ENCODE measurements at places on chromosomes 7 and 10. TPM values are rescaled to one million over a fixed set of nuclear protein-coding genes. Genes with fewer than 3 reads are reported as not detected.

DNA sequence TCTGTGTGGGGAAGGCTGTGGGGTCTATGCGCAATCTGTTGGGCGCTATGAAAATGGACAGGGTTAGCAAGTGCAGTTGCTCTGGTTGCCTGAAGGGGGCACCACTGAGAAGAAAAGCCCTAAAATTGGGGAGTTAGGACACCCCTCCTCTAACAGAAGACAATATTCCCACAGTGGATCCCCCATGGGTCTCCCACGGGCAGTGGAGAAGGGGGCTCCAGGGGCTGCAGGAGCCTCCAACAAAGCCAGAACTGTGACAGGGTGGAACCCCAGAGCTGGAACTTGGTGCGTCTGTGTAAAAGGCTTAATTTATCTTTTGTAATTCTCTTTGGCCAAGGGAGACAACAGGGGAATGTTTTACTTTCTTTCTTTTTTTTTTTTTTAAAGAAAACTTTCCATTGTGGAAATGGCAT is 12.5 kb upstream of the COL13A1 start:
- no peak for DNase-seq

Gene CHST15
- 9.4 TPM for total RNA-seq

DNA sequence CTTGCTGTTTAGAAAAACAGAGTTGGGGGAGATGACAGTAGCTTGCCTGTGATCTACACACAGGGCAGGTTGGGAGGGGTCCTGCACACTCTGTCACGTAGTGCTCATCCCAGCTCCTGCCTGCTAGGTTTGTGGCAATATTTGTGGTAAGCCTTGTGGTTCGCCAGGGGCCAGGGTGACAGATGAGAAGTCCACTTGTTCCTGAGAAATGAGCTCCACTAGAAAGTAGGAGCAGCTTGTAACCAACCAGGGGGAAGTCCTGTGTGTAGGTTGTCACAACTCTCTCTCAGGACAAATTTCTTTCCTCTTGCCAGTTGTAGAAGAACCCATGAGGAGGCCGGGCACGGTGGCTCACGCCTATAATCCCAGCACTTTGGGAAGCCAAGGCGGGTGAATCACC is 147.0 kb downstream of the TCF7L2 start:
- no peak for DNase-seq

DNA sequence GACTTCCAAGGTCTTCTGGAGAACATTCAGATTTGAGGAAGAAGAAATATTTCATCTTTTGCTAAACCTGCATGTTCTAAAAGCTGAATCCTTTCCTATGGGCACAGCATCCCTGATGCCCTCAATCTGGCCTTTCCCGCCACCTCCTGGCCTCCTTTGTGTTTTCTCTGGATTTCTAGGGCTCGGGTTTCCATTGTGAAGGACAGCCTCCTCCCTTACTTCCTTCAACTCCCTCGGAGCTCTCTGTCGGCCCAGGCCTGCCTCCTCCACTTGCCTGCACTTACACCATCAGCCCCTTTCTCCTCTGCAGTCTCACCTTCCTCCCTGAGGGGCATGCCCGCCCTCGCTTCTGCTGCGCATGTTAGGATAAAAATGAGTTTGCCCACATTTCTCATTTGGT is 75.4 kb downstream of the WIPF3 start:
- peak; percentile 61 for DNase-seq

Gene MSMB
- not detected for total RNA-seq

- no peak for DNase-seq
These were observed 272.4 kb upstream of the CELF2 start for GRCh38 chr10:10745291-10745690.

DNA sequence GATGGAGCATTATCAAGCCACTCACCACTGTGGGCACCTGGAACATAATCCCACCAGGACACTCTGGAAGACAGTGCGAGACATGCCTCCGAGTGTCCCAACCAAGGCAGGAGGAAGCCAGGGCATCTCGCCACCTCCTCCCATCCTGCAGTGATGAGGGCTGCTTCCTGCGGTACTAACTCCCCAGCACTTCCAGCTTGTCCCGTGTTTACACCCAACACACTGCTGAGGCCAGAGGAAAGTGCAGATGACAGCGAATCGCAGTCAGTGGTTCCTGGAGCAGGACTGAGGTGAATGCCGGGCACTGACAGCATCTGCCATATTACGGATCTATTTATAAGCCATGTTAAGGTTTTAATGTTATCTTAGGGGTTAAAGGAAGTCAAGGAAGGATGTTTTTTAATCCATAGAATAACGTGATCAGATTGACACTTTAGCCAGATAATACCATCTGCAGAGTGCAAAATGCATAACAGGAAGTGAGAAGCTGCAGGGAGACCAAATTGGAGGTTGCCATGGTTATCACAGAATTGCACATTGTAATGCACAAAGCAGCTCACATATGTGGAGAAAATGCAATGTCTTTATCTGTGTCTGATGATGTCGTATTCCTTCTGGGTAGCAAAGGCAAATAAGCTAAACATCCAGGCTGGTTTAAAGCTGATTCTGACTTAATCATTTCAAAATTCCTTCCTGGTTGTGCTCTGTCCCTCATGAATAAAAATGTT is 314.1 kb upstream of the C7orf33 start:
- DNase-seq: no peak

DNA sequence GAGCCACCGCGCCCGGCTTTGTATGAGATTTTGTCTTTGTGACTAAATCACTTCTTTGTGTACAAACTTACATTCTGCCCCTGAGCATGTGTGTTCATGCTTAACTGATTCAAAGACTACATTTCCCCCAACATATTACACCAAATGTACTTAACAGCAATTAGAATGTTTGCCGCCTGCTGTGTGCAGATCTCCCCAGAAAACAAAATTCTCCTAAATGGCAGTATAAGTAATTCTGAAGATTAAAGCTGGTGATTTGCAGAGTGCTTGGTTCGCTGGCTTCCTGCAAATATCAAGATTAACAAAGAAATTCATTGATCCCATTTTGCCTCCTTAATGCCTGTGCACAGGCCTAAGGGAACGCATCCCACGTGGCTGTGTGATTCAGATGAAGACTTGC is 230.3 kb downstream of the GALNT17 start:
- no peak for DNase-seq

DNA sequence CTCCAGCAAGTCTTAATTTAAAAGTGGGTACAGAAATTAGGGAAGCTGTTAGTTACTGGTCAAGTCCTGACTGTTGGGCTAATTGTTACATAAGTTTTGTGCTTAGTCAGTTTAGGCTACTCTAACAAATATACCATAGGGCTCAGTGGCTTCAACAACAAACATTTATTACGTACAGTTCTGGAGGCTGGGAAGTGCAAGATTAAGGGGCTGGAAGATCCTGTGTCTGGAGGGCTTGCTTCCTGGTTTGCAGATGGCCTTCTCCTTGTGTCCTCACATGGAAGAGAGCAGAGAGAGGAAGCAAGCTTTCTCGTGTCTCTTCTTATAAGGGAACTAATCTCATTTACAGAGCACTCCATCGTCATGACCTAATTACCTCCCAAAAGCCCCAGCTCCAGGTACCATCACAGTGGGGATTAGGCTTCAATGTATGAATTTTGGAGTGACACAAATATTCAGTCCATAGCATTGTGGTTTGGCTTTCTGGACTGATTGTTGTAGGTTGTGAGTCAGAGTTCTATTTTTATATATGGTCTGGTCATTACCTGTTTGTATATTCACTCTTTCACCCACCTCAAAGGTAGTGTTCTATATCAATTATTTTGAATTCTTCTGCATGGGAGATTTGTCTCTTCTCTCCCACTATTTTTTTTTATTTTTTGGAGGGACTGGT is 17.1 kb downstream of the ST7 start:
- DNase-seq: no peak

GRCh38 chr10:13703997-13704536 is 117.3 kb downstream of the PRPF18 start:
- DNase-seq: no peak

- DNase-seq: peak; percentile 80
These were observed 48.7 kb downstream of the GPR141 start for GRCh38 chr7:37732253-37732652.

Gene PKD2L1
- total RNA-seq: 0.20 TPM

DNA sequence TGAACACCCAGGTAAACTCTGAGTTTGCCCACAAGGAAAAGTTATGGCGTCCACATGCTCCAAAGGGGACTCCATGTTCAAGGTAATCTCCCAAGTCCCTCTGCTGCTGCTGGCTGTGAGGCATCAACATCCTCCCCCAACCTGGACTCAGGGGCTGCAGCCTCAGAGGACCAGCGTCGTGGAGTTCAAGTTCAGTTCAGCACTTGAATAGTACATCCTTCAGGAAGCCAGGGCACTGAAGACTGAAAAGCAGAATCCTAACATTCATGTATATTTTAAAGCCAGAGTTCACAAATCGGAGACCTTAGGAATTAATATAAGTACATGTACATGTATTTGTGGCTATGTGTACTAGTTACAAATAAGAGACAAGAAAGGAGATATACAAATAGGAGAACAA is 90.4 kb downstream of the PTPRE start:
- DNase-seq: no peak

GRCh38 chr10:50595785-50596184 is 28.0 kb downstream of the SGMS1 start:
- DNase-seq: no peak

DNA sequence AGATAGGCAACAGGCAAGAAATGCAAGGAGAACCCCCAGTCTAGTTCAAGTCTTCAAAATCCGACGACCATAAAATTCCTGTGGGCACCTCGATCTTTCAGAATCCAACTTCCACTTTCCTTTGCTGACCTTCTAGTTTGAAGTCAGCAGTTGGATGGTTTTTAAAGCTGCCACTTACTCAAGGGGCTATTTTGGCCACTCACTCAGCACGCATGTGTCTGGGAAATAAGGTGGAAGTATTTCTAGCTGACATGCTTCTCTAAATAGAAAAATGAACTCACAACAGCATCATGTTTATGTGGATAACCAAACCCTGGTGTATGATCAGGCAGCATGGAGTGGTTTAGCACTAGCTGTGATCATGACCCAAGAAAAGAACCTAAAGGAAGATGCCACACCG is at the start of gene NRAP:
TSS of gene NRAP (minus strand) at position 134 of the 400 bp plus-strand sequence. CDS start 159 bp downstream, outside the sequence.
- no peak for DNase-seq

DNA sequence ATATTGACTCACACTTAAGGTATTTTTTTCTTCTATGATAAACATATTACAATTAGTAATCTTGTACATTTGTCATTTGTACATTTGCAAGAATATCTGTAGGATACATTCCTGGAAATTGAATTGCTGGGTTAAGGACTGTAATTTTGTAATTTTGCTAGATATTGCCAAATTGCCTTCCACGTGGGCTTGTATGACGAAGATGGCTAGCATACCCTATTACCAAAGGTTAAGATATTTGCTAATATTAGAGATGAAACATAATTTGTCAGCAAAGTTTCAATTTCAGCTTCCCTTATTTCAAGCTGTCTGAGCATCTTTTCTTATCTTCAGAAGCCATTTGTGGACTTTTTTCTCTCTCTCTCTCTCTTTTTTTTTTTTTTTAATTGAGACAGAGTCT is 1.0 kb upstream of the LYZL2 start:
- no peak for DNase-seq

Gene FLNC
- total RNA-seq: 12.0 TPM

Gene PDE6C
- not detected for total RNA-seq

Gene CUX1
- 65.9 TPM for total RNA-seq

GRCh38 chr7:4612939-4613841 is 68.9 kb upstream of the FOXK1 start:
- peak; percentile 51 for DNase-seq

Measured in H1 (cell line).